ENCODE measurements at places on chromosomes 13 and 19. TPM values are rescaled to one million over a fixed set of nuclear protein-coding genes. Genes with fewer than 3 reads are reported as not detected.

The HS6ST3 gene
- 2.0 TPM for total RNA-seq

The GPR4 gene
- total RNA-seq: 5.1 TPM

The STAP2 gene
- total RNA-seq: 2.6 TPM

The POSTN gene
- total RNA-seq: 52.1 TPM

The KLC3 gene
- not detected for total RNA-seq

The KIR2DL3 gene
- not detected for total RNA-seq

The DENND1C gene
- 1.2 TPM for total RNA-seq

The NECTIN2 gene
- total RNA-seq: 40.7 TPM

The STOML3 gene
- not detected for total RNA-seq

The CEP89 gene
- total RNA-seq: 9.1 TPM

GRCh38 chr13:104816726-104817125, 1718.7 kb downstream of the EFNB2 start:
- no peak overlapping the region for H3K27ac ChIP-seq
- no peak overlapping the region for H3K4me3 ChIP-seq
- no peaks in the 10 kb centered on the region for H3K27me3 ChIP-seq

GRCh38 chr19:43460362-43461016, 4.9 kb downstream of the LYPD3 start:
- no peak overlapping the region for H3K4me3 ChIP-seq
- no peak overlapping the region for H3K27ac ChIP-seq
- no peak for DNase-seq
- H3K4me1 ChIP-seq: peaks cover 22% of the 10 kb centered on the region

DNA sequence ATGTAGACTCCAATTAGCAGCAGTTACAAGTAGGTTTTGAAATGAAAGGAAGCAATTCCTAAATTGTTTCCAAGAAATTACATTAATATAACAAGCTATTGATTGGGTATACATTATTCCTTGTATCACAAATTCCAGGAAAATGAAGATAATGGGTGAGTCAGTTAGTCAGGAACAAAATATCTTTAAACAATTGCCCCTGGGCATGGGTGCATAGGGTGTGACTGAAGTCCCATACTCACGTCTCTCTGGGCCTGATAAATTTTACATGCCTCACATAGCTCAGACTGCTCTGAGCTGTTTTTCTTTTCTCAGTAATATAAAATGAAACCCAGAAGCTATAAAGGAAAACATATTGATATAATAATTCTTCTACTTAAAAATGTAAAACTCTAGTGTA, 87.8 kb downstream of the FNDC3A start:
- DNase-seq: no peak
- H3K27me3 ChIP-seq: no peaks in the 10 kb centered on the region
- peaks cover 26% of the 10 kb centered on the region for H3K4me1 ChIP-seq
- no peaks in the 10 kb centered on the region for H3K36me3 ChIP-seq
- H3K4me3 ChIP-seq: no peak overlapping the region

DNA sequence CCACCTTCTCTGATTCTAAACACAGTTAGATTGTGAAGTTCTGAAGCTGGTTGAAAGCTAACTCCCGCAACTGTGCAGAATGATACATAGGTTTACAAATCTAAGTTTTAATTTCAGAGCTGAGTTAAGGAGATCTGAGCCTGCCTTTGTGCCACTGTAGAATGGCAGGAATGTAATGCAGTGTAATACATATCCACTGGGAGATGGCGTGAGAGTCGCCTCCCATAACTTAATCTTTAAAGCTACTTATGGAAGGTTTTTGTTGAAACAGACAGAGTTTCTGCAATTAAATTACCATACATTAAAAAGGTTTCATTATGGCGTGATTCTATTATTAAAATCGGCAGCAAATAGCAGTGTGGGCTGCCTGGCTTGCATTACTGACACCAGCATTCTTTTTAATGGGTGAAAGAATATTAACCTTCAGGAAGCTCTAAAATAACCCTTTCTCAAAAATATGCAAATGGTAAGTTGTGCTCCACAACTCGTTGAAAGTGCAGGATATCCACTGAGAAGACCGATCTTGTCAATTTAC, 257.4 kb downstream of the OLFM4 start:
- no peak overlapping the region for H3K27ac ChIP-seq
- no peaks in the 10 kb centered on the region for H3K36me3 ChIP-seq
- H3K4me1 ChIP-seq: no peaks in the 10 kb centered on the region
- no peaks in the 10 kb centered on the region for H3K27me3 ChIP-seq

GRCh38 chr19:54152878-54153524, 6.5 kb downstream of the LENG1 start:
- no peaks in the 10 kb centered on the region for H3K27me3 ChIP-seq
- peaks cover 18% of the 10 kb centered on the region for H3K4me1 ChIP-seq
- DNase-seq: no peak
- H3K4me3 ChIP-seq: no peak overlapping the region
- peak overlapping the region; percentile 27 for H3K27ac ChIP-seq

DNA sequence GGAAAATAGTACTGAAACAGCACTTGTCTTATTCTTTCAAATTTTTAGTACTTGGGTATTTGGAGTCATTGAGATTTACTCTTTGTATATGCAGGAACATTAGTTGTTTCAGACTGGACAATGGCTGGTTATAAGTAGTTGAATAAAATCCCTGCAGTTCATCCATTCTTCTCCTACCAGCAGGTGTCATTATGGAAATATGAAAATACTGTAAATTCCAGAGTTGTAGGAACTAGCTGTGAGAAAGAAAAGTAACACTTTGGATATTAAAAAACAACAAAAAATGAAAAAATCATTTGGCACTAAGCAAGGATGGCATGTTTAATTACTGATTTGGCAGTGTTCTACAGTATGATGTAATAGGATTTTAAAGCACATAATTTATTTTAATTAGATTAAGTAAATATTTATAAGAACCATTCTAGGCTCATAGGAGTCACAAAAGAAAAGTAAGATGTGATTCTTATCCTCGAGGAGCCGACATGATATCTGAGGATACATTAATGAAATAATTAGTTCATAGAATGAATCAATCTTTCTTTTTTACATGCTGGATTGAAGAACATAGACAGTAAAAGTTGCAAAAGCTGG, 155.3 kb downstream of the KCNRG start:
- H3K36me3 ChIP-seq: no peaks in the 10 kb centered on the region
- no peak for DNase-seq
- H3K4me1 ChIP-seq: no peaks in the 10 kb centered on the region
- no peak overlapping the region for H3K4me3 ChIP-seq

DNA sequence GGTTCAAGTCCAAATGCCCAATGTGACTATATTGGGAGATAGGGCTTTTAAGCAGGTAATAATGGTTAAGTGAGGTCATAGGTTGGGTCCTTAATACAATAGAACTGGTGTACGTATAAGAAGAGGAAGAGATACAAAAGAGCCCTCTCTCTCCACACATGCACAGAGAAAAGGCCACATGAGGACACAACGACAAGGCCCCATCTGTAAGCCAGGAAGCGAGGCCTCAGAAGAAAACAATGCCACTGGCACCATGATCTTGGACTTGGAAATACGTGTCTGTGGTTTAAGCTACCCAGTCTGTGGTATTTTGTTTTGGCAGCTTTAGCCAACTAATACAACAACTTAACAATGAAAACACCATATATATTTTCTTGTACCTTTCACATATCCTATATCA, 23.4 kb upstream of the RFC3 start:
- no peak overlapping the region for H3K27ac ChIP-seq
- no peak for DNase-seq
- H3K36me3 ChIP-seq: no peaks in the 10 kb centered on the region
- peaks cover 23% of the 10 kb centered on the region for H3K4me1 ChIP-seq
- H3K4me3 ChIP-seq: no peak overlapping the region

- DNase-seq: no peak
- H3K36me3 ChIP-seq: no peaks in the 10 kb centered on the region
- peaks cover 2% of the 10 kb centered on the region for H3K27me3 ChIP-seq
- H3K27ac ChIP-seq: no peak overlapping the region
- H3K4me3 ChIP-seq: no peak overlapping the region
Measured at GRCh38 chr13:21688056-21688455, 17.2 kb downstream of the FGF9 start.

DNA sequence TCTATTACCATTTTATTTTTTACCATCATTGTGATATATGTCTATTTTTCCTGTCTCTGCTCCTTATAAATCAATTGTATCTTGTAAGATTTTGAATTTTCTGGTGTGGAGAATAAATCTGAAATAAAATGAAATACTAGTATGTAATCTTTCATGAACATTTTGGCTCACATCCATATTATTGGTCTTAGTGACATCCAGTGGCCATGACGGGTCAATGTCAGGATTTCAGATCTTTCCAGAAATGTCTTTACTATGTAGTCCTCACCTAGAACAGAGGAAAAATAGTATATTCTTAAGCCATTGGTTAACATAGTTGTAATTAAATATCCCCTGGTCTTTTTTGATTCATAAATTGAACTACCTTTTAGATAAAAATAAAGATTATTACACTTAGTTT, 109.8 kb upstream of the GPC6 start:
- H3K27me3 ChIP-seq: no peaks in the 10 kb centered on the region
- DNase-seq: no peak
- no peaks in the 10 kb centered on the region for H3K4me1 ChIP-seq
- H3K27ac ChIP-seq: no peak overlapping the region

DNA sequence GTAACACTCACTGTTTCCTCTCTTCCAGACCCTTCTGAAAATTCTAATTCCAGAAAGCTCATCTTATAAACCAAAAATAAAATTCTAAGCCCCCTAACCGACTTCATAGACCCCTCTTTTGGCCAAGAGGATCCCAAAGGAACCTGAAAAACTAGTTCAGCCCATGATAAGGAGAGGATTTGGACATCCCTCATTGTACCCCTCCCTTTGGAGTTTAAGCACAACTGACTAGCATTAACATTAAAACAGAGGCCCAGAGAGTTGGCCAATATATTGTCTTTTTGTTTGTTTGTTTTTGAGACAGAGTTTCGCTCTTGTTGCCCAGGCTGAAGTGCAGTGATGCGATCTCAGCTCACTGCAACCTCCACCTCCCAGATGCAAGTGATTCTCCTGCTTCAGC, 34.2 kb upstream of the MUC16 start:
- H3K4me3 ChIP-seq: no peak overlapping the region
- H3K36me3 ChIP-seq: no peaks in the 10 kb centered on the region
- peaks cover 64% of the 10 kb centered on the region for H3K27me3 ChIP-seq
- no peak for DNase-seq
- no peaks in the 10 kb centered on the region for H3K4me1 ChIP-seq
- H3K27ac ChIP-seq: no peak overlapping the region

DNA sequence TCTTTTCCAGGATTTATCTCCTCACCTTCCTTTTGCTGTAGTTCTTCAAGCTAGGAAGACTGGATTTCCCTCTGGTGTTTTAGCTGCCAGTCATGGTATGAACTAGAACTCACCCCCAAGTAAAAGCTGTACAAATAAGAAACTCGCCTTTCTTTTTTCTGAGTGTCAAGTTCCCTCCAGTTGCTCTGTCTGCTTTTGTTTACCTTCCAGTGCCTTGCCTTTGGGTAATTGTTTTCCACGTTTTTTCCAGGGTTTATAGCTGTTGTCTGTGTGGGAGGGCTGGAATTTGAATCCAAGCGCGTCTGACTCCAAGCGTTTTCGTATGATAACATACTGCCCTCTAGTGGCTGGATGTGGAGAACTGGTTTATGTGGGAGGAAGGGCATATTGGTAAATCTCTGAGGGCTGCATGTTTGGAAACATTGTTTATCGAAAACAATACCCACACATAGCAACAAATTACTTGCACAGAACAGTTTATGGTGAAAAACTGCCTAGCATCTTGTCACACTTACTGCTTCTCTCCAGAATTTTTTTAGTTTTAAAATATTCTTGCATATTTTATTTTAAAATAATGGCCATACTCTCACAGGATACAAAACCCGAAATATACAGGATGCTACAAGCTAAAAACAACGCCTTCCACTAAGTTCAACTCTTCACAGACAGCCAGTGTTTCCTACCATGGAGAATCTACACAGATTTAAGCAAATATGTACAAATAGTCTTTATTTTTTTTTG, 19.2 kb downstream of the RCN3 start:
- no peak overlapping the region for H3K27ac ChIP-seq
- DNase-seq: no peak
- H3K27me3 ChIP-seq: no peaks in the 10 kb centered on the region
- H3K4me1 ChIP-seq: peaks cover 12% of the 10 kb centered on the region

DNA sequence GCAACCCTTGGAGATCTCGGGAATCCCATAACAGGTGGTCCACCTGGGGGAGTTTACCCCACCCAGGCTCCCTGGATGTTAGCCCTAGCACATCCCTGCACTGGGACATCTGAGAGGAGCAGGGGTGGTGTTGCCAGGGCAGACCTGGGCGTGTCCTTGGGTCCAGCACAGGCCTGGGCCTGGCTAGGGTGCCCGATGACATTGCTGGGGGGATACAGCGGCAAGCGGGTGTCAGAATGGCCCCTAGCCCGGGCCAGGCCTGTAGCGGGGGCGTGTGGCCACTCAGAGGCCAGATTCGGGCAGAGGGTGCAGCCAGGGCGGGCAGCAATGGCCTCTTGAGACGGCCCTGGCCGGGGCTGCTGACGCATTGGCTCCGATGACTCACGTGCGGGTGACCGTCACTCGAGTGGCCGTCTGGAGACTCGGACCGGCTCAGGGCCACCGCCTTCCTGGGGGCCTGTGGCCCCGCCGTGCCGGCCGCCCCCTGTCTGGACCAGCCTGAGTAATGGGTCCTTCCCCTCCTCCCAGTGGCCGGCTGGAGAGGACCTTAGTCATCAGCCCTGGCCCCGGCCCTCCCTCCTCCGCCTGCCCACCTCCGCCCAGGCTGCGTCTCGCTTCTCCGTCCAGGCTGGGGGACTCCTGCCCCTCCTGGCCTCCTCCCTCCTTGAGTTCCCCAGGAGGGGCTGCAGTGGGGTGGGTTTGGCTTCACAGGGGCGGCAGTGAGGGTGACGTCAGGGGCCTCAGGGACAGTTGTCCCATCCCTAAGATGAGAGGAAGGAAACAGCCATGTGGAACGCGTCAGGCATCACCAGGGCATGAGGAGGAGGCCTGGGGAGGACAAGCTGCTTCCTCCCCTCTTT, 23.2 kb upstream of the CRTC1 start:
- peaks cover 10% of the 10 kb centered on the region for H3K36me3 ChIP-seq
- H3K4me3 ChIP-seq: peak overlapping the region; percentile 47
- DNase-seq: peak; percentile 67
